ENCODE measurements at places on chromosomes 16 and 17. TPM values are rescaled to one million over a fixed set of nuclear protein-coding genes. Genes with fewer than 3 reads are reported as not detected.

- no peak overlapping the region for H3K27ac ChIP-seq
- no peaks in the 10 kb centered on the region for H3K27me3 ChIP-seq
- H3K4me3 ChIP-seq = no peak overlapping the region
- H3K36me3 ChIP-seq = no peaks in the 10 kb centered on the region
These were observed 211.9 kb downstream of the STX8 start for GRCh38 chr17:9363440-9364350.

DNA sequence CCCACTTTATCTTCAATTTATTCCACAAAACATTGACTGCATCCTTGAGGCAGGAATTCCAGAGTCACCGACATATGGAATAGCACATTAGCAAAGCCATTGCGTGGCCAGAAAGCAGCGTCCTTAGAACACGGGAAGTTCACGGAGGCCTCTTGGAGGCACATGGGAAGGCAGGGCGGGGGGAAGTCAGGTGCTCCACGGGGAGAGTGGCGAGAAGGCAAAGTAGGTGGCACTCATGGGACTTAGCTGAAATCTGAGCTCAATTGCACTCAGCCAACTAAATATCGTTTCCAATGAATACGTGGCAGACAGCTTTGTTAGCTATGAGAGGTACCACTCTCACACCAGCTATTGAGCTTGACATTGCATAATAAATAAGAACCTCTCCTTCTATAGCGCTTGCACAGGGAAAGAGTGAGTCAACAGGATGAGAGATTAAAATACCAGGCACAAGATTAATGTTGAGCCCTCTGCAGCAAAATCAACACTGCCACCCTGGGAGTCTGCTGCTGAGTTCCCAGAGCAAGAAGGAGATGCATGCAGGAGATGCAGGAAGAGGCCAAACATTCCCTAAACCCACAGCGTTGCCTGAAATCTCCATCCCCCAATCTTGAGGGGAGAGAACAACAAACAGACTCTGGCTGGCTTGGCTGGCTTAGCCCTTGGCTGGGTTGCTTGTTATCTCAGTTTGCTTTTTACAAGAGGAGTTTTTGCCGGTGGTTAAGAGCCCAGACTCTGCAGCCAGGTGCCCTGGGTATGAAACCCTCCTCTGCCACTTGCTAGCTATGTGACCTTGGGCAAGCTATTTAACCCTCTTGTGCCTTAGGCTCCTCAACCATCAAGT lies 28.8 kb downstream of the ABCC12 start:
- H3K4me1 ChIP-seq = no peaks in the 10 kb centered on the region
- no peaks in the 10 kb centered on the region for H3K36me3 ChIP-seq
- DNase-seq = no peak
- no peak overlapping the region for H3K27ac ChIP-seq
- H3K4me3 ChIP-seq = no peak overlapping the region

GRCh38 chr16:67022531-67023214 lies 6.3 kb upstream of the CBFB start:
- no peaks in the 10 kb centered on the region for H3K4me1 ChIP-seq
- H3K36me3 ChIP-seq = no peaks in the 10 kb centered on the region
- DNase-seq = no peak
- H3K27ac ChIP-seq = no peak overlapping the region
- H3K27me3 ChIP-seq = no peaks in the 10 kb centered on the region

DNA sequence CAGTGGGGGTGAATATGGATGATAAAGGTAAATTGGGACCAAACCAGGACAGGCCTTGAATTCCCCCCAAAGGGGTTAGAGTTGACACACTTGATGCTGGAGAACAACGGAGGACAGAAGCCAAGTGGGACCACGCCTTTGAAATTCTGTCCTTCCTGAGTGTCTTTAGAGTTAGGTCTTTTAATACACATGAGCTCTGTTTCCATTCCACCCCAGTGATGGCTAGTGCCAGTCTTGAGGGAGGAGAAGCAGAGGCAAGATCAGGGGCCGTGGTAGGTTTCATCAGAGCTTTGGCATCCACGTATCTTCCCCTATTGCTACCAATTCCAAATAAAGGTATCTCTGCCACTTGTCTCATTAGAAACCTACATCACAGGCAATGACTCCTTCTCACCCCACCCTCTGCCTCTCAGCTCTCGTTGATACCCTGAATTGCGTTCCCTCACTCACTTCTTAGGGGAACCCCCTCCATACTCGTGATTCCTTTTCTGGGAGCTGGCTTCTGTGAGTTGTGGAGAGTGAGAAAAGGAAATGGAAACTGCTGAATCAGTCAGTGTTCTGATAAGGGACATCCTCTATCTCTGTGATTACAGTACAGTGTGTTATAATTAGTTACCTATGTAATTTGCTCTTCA lies 2.4 kb upstream of the CCL3L1 start:
- peak overlapping the region; percentile 47 for H3K27ac ChIP-seq
- H3K27me3 ChIP-seq = no peaks in the 10 kb centered on the region
- H3K36me3 ChIP-seq = no peaks in the 10 kb centered on the region
- peaks cover 88% of the 10 kb centered on the region for H3K4me1 ChIP-seq
- peak overlapping the region; percentile 55 for H3K4me3 ChIP-seq
- DNase-seq = peak; percentile 74

Gene FBXW10
- total RNA-seq = not detected
